ENCODE measurements at places on chromosomes 1 and 21.

GRCh38 chr1:227742738-227743715 is 7.8 kb downstream of the SNAP47 start:
- DNase-seq = no peak

GRCh38 chr1:238488401-238488800 is 597.7 kb upstream of the ZP4 start:
- DNase-seq = no peak

GRCh38 chr1:235990330-235990795 is 74.5 kb downstream of the NID1 start:
- DNase-seq = no peak

- no peak for DNase-seq
Observed at GRCh38 chr1:21292984-21293536, 2.8 kb upstream of the ECE1 start.

DNA sequence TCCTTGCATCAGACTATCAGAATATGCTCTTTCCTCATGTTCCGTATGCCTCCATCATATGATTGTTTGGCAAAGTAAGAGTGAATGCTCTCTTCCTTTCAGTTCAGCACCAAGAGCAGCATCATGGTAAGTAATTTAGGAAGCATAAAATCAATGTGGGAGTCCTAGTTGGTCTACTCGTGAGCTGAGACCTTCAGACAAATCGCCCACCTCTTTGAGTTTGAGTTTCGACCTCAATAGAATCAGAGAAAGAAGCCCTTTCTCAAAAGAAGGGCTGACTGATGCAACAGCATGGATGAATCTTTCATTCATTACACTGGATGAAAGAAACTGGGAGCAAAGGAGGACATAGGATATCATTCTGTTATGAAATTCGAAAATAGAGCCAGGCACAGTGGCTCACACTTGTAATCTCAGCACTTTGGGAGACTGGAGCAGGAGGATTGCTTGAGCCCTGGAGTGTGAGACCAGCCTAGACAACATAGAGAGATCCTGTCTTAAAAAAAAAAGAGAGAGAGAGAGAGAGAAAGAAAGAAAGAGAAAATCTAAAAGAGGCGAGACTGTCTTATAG is 112.5 kb downstream of the ZC3H11B start:
- no peak for DNase-seq

GRCh38 chr1:170932236-170932635 is 3.1 kb upstream of the MROH9 start:
- no peak for DNase-seq

- DNase-seq = no peak
Observed at GRCh38 chr1:117215733-117216462, 5.2 kb upstream of the VTCN1 start.

DNA sequence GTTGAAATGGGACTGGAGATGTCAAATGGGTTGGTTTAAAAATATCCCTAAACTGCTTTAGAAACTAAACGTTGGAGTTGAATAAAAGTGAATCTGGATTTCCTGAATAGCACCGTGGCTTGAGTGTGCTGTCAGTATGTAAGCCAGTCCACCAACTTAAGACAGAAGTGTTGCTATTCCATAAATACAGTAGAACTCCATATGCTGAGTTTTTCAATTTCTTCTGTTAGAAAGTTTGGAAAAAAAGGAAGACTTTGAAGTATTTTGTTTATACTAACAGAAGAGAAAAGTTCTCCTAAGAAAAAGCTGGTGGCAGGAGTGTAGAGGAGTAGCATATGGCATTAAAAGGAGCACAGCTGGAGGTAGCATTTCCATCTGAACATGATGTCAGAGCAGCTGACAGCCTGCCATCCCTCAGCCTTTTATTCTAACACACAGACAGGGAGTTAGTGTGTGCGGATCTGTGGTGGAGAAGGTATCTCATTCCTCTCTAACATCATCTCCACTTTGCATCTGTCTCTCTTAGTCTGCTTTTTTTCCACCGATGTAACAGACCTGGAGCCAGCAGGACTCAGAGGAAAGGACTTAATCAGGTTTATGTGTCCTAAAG is at the start of gene ZBTB18:
Gene ZBTB18 (plus strand): TSS at position 449 of the 610 bp plus-strand sequence. CDS start 149 bp downstream, at position 598.
- DNase-seq = no peak

- DNase-seq = no peak
Observed at GRCh38 chr1:194114288-194114687, 927.9 kb upstream of the B3GALT2 start.

- DNase-seq = no peak
Observed at GRCh38 chr1:11658542-11658941, 3.9 kb downstream of the FBXO44 start.

DNA sequence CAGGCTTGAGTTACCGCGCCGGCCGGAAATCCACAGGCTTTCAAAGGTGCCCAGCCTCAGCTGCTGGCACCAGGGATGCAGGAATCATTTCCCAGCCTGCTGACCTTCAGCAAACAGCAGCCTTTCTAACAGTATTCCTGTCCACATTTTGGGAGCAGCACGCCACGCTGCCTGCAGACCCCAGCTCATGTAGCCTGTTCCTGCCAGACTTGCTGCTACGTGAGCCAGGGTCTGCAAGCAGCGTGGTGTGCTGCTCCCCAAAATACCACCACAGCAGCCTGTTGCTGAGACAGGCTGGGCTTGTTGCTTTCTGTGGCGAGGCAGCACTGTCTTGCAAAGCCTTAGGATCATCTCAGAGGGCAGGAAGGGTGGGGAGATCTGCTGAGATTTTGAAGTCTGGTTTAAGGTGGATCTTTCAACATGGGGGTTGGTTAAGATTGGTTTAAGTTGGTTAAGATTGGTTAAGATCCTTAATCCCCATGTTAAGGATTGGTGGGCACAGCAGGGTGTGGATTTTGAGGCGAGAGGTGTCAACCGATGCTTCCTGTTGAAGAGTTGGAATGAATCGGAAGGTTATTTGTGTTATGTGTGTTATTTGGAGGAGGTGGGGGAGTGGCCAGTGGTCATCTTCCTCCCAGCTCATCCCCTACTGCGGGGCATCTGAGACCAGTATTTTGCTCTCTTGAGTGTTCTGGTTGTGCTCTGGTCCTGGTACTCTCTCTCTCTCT is 12.9 kb downstream of the FAAH start:
- no peak for DNase-seq

DNA sequence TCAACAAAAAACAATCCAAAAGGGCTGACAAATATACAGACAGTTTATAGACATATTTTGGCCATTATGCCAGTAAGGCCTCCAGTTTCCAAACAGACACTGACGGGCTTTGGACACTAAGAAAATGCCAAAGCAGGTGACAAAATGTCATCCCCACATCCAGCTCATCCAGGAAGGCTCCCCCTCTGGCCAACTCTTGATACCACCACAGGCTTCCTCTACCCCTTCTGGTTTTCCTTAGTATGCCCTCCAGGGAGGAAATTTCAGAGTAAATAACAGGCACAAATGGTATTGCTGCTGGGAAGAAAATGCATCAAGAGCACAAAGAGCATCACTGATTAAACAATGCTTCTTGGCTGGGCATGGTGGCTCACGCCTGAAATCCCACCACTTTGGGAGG is 225.3 kb downstream of the VAV3 start:
- DNase-seq = no peak

DNA sequence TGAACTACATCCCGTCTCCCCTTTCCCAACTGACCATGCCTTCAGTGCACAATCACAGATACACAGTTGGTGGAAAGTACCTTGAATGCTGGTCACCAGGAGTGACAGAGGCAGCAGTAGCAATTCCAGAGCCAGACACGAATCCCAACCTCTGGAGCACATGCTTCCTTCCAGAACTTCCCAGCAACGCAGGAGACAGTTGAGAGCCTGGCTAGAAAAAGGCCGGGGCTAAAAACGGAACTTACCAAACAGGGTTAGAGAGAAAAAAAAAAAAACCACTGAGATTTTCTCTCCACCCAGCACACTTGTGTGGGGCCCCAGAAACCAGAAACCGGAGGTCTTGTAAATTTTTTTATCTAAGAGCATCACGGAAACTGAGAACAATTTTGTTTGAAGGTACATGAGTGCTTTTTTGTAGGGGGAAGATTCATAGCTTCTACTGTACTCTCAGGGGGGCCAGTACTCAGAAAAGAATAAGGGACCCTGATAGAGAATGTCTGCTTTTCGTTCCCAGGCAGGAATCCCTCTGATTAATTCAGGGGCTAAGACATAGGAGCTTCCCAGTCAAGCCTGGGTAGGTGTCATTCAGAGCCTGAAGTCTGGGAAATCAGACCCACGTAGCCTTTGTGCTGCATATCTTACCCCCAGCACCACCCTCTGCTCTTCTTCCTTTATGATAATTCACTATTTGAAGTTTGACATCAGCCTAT is at the start of gene CD48:
Gene CD48 (minus strand): TSS at position 221 of the 710 bp plus-strand sequence. CDS start 59 bp downstream, at position 162.
- peak; percentile 28 for DNase-seq

GRCh38 chr1:193406901-193407300 is 220.5 kb upstream of the B3GALT2 start:
- no peak for DNase-seq

DNA sequence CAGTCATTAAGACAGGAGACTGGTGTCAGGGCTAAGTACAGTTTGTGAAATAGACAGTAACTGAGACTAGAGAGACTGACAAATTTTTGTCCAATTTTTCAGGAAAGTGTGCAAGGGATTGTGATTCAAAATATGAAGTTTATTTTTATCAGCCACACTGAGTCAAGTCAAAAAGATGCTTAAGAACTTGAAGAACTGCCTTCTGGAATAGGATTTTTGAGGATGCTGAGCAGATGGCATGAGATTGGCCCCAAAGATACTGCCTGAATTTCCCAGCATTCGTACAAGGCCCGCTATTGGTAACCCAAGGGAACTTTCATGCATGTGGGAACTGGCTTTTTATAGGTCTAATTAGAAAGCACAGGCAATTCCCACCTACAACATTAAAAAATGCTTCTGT is 610.0 kb downstream of the LMO4 start:
- no peak for DNase-seq

DNA sequence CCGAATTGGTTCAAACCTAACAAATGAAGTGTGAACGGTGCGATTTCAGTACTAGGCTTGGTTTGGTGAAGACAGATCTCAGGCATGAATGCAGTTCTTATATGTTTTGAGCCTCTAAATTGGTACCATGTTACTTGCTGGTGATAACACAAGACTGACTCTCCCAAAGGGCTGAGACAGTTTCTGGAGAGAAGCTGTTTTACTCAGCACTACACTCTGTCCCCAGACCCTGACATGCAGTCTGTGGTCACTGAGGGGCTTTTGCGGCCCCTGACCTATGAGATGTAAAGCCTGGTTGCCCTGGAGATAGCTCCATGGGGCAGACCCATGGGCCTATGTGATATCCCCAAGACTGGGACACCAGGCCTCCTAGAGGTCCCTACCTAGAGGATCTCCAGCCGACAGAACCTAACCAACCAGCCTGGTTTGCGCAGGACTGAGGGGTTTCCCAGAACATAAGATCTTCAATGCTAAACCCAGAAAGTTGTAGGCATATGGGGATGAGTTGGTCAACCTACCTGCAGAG is 19.4 kb upstream of the FOXE3 start:
- DNase-seq = no peak
